Stimulated activated CD8-positive, alpha-beta memory T cell treated with anti-CD3 and anti-CD28 coated beads, Interleukin-4, amount 100 ng/mL, for 24 hours (primary cell): ENCODE measurements at places on chromosomes 3 and 15.

DNA sequence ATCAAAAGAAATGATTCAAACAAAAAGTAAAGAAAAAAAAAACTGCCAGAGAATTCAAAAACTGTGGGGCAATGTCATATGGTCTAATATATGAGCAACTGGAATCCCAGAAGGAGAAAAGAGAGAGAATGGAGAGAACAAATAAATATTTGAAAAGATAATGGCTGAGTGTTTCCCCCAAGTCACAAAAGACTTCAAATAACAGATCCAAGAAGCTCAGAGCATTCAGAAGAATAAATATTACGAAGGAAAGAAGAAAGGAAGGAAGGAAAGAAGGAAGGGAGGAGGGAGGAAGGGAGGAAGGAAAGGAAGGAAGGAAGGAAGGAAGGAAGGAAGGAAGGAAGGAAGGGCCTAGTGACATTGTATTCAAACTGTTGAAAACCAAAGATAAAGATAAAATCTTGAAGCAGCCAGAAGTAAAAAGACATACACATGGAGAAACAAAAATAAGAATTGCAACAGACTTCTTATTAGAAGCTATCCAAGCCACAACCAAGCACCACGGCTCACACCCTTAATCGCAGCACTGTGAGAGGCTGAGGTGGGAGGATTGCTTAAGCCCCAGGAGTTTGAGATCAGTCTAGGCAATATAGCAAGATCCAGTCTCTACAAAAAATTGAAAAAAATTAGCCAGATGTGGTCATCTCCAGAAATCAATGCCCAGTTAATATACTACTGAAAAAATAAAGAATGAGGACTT lies 118.9 kb upstream of the IGSF10 start:
- DNase-seq: no peak

- DNase-seq: no peak
Measured at GRCh38 chr3:8982509-8982908, 19.2 kb upstream of the RAD18 start.

DNA sequence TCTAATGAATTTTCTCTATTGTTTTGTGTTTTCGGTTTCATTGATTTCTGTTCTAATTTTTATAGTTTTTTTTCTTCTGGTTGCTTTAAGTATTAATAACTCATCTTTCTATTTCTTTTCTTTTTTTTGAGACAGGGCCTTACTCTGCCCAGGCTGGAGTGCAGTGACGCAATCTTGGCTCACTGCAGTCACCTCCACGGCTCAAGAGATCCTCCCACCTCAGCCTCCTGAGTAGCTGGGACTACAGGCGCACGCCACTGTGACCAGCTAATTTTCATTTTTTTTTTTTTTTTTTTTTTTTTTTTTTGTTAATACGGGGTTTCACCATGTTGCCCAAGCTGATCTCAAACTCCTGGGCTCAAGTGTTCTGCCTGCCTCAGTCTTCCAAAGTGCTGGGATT lies 14.5 kb downstream of the KBTBD8 start:
- DNase-seq: no peak

DNA sequence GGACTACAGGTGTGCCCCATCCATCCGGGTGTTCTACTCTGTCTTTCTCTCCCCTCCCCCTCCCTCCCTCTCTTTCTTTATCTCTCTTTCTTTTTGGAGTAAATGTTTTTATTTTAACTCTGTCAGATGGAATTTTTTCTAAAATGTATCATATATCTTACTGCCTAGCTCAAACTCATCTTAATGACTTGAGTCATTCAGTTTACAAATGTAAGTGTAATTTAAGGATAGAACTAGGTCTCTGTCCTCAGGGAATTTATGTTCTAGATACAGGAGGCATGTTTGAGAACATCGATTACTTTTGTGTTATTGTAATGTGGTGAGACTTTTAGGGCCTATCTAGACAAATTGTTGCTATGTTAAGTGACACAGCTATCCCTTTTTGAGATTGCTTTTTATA lies 3.5 kb downstream of the TBC1D23 start:
- no peak for DNase-seq

GRCh38 chr15:49168016-49168415 lies 2.0 kb upstream of the GALK2 start:
- no peak for DNase-seq

GRCh38 chr15:31360843-31361763 lies 34.5 kb downstream of the KLF13 start:
- no peak for DNase-seq
